GM23338 (cell line): ENCODE measurements at places on chromosomes 12 and 14.

- DNase-seq: no peak
Measured at GRCh38 chr12:46574847-46575246, 202.3 kb upstream of the SLC38A2 start.

DNA sequence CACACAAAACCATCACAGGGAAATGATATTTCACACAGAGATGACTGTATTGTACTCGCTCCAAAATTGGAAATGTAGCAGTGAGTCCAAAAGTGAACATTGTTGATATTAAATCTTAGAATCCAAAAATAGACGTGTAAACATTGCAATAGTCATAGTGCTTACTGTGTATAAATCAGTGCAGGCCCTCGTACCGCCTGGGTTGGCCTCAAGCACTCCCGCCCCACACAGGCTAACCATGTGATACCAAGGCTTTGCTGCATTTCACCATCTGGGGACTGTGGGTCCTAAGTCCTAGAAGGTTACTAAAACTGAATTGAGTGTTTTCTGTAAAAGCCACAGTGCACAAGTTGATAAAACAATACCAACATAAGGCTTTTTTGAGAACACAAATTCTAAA is 107.3 kb downstream of the PPP2R5E start:
- DNase-seq: no peak

GRCh38 chr12:26341491-26341890 is 146.1 kb downstream of the SSPN start:
- no peak for DNase-seq

DNA sequence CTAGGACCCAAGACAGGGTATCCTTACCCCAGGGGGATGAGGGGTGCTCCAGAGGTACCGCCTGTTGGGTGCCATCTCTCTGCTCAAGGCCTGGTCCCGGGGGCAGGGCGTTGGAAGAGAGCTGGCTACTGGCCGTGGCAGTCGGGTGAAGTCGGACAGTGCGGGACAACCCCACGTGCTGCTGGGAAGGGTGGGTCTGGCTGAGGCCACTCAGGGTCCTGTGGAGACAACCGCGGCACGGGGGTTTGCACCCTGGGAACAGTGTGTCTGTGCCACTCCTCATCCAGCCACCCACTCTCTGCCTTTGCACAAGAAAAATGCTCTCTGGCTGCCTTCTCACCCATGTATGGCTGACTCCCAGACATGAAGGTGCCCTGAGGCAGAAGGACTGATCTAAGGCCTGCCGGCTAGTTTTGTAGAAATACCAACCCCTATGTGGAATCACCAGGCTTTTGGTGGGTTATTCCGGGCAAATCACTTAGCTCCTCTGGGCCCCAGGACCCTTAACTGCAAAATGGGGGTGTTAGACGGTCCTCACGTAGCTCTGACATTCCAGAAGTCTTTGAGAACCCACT is 56.5 kb downstream of the LTBP2 start:
- DNase-seq: no peak

DNA sequence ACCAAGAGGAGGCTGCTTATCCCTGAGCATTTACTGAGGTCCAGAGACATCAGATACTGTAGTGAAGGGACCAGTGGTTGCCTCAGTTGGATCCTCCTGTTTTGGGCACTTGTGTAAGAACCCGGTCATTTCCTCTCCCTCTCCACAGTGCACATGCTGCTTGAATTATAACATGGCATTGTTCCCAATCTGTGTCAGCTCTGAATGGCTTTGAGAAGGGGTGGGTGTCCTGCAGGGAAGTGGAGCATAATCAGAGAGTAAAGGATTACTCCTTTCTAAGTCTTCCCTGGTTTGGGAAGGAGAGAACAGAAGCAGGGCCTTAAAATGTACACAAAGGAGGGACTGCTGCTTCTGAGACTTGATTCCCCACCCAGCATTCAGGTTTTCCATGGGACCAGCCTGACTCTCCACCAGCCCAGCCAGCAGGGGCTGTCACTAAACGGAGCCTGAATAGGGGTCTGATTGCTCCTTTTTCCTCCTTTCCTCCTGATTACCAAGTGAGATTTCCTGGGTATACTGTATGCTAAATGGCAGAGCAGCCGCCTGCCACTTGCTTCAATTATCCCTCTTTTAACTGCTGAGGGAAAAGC is 78.4 kb downstream of the NRXN3 start:
- peak; percentile 6 for DNase-seq

DNA sequence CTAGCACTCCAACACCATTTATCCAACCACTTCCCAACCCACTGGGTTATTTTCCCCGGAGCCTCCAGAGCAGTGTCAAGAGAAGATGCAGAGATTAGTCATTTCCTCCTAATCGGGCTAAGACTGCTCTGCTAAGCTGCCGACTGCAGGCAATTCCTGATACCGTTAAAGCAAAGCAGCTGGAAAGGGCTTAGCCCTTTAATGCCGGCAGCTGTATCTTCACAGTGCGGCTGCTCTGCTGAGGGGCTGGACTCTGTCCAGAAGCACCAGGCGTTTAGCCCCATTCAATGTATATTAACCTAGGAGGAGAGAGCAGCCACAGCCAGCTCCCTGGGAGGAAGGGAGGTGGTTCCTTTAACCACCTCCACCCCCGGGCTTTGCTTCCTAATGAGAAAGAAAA is 11.1 kb downstream of the AQP6 start:
- DNase-seq: no peak

- no peak for DNase-seq
Measured at GRCh38 chr12:17108877-17109541, 503.0 kb upstream of the LMO3 start.

- no peak for DNase-seq
Measured at GRCh38 chr12:107379852-107380567, 286.7 kb upstream of the CRY1 start.

DNA sequence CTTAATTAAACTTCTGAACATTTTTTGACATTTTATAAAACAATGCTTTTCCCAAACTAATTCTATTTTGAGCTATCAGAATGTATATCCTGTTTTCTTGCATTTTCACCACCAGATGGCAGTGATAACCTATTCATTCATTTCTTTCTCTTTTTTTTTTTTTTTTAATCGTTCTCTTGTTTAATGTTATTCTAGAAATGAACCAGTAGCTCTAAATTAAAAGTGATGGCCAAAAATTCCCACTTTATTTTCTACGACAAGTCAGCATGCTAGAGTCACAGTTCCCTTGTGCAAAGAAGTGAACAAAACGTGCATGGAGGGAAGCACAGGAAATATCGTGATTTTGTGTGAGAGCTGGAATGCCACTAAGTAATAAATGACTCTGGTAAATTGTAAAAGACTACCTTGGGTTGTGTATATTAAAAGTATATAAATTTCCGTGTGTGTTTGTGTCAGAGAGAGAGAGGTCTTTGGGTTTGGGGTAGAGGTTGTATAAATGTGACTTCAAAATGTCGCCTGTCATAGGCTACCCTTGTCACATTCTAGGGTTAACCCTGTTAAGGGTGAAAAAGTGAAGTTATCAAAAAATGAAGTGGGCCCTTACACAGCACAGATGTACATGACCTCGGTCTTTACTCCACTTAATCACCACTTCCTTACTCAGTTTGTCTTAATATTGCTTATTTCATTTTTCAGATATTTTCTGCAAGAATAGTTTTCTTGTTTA is 40.4 kb upstream of the LDHB start:
- peak; percentile 39 for DNase-seq

DNA sequence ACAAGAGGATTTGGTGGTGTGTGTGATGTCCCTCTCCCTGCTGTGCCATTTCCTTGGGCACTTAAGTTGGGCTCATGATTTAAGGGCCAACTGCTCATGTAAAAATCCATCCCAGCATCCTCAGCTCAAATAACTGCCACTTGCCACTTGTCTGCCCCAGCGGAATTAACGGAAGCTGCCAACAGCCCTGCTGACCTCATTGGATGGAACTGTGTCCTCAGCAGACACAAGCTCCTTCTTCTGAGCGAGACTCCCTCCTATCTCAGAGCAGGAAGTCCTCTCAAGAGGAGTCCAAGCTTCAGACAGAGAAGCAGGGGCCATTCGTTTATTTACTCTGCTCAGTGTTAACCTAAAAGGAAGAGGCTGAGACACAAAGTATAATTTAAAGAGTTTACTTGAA is 29.6 kb upstream of the PRMT8 start:
- DNase-seq: no peak

DNA sequence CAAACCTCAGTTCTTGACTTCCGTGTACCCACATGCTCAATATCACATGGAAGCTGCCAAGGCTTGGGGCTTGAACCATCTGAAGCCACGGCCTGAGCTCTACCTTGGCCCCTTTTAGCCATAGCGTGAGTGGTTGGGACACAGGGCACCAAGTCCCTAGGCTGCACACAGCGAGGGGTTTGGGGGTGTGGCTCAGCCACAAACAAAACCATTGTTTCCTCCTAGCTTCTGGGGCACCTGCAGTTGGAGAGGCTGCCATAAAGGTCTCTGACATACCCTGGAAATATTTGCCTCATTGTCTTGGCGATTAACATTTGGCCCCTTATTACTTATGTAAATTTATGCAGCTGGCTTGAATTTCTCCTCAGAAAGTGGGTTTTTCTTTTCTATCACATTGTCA is 628.6 kb downstream of the NRXN3 start:
- DNase-seq: no peak

GRCh38 chr14:58216544-58216943 is 16.6 kb downstream of the ACTR10 start:
- DNase-seq: no peak

DNA sequence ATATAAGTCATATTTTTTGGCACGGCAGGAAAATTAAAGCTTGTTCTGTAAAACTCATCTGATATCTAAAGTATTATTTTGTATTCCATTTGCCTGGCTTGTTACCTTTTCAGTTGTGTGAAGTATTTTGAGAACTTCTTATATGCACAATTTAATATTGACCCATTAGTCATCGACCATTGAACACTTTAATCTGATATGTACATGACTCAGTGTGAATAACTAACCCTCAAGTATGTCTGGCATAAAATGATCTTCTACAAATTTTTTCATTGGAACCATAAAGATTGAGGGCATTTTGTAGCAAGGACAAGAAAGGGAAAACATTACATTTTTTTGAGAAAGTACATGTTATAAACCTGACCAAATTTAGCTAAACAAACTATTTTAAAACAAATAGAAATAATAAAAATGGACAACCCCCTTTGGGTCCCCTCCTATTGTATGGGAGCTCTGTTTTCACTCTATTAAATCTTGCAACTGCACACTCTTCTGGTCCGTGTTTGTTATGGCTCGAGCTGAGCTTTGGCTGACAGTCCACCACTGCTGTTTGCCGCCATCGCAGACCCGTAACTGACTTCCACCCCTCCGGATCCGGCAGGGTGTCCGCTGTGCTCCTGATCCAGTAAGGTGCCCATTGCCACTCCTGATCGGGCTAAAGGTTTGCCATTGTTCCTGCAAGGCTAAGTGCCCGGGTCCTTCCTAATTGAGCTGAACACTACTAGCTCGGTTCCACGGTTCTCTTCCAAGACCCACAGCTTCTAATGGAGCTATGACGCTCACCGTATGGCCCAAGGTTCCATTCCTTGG is 118.8 kb downstream of the SLC6A15 start:
- no peak for DNase-seq

GRCh38 chr12:124303579-124304313 is 8.9 kb downstream of the RFLNA start:
- no peak for DNase-seq

DNA sequence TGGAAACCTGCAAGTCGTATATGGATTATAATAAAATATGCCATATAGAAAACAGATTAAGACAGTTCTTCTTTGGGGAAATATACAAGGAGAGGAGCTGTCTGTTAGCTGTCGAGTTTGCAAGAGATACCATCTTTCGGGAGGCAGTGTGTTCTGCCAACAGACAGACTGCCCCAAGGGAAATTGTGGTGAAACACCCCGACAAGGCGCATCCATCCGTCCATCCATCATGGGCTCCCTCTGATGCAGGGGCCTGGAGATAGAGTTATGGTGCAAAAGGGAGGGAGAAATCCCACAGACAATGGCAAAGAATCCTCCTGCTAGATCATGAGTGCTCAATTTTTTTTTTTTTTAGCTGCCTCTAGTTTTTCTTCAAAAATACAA is 156.3 kb downstream of the DPF3 start:
- no peak for DNase-seq

GRCh38 chr14:101109981-101110728 is 206.6 kb upstream of the RTL1 start:
- no peak for DNase-seq

DNA sequence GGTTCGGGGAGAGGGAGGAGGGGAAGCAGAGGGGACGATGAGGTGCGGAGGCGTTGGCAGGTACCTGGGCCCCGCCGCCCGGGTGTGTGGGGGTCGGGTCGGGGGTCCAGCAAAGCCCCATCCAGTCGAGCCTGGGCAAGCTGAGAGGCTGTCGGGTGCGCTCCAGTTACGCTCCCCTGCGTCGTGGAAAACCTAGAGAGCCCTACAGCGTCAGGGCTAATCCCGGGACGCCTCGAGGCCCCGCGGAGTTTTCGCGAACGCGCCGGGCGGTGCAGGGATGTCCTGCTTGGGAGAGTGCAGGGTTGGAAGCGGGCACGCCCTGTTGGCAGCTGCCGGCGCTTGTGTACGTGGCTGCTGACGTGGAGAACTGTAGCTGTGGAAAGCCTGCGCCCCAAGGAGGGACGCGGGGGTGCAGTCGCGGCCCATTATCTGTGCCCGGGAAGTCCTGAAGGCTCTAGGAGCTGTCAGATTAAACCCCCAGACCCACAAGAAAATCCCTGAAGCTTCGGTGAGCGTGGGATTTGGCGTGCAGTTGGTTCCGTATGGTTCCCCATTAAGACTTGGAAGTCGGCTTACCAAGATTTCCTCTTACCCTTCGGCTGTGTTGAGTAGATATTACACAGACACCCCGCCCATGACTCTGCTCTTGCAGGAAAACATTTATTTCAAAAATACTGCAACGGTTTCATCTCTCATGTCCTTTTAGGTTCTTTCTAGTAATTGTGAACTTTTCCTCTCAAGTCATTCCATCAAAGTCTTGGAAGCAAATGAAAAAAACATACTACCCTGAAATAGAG is 11.3 kb upstream of the SLC38A2 start:
- peak; percentile 53 for DNase-seq

DNA sequence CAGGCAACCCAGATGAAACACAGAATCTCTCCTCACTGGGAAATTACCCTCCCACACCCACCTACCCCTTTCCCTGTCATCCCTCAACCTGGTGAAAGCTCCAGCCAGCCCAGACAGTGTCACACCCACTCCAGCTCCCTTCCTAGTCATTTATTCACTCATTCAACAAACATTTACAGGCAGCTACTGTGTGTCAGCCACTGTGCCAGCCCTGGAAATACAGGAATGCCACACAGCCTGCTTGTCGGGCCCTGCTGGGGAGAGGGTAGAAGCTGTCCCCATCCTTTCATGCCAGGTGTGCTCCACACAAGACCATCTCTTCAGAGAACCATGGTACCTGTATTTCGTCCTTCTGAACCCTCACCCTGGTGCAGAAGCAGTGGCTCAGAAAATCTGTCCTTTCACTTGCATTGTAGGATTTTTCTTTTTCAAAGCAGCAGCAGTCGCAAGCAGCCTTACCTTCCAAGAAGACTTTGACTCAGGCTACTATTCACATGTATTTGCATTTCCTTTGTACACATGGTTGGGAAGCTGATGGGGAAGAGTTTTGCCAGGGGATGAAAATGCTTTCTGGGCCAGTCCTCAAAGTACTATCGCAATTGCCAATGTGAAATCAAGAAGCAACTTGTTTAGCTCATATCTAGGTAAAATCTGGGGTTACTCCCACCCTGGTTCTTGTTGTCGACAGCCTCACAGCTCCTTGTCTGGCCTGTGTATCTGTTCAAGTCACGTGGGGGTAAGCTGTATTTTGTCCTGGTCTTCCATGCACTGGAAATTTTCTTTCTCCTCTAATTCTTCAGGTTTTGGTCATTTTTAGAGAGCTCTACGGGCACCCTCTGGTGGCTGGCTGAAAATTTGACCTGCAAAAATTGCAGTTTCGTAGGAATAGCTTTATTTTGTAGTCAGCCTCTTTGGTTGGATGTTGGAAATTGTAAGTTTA is 147.4 kb upstream of the EGLN3 start:
- DNase-seq: peak; percentile 54
